ENCODE measurements at places on chromosomes 12 and 14. TPM values are rescaled to one million over a fixed set of nuclear protein-coding genes. Genes with fewer than 3 reads are reported as not detected.

GRCh38 chr14:36176524-36176923, at the start of gene PTCSC3:
TSS of gene PTCSC3 (minus strand) at chr14:36176722.
- DNase-seq, result no peak

DNA sequence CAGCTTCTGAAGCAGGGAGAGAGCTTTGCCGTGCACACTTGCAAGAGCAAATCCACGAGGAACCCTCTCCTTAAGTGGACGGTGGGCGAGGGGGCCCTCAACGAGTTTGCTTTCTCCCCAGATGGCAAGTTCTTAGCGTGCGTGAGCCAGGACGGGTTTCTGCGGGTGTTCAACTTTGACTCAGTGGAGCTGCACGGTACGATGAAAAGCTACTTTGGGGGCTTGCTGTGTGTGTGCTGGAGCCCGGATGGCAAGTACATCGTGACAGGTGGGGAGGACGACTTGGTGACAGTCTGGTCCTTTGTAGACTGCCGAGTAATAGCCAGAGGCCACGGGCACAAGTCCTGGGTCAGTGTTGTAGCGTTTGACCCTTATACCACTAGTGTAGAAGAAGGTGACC, 69.0 kb downstream of the WDR20 start:
- no peak for DNase-seq

DNA sequence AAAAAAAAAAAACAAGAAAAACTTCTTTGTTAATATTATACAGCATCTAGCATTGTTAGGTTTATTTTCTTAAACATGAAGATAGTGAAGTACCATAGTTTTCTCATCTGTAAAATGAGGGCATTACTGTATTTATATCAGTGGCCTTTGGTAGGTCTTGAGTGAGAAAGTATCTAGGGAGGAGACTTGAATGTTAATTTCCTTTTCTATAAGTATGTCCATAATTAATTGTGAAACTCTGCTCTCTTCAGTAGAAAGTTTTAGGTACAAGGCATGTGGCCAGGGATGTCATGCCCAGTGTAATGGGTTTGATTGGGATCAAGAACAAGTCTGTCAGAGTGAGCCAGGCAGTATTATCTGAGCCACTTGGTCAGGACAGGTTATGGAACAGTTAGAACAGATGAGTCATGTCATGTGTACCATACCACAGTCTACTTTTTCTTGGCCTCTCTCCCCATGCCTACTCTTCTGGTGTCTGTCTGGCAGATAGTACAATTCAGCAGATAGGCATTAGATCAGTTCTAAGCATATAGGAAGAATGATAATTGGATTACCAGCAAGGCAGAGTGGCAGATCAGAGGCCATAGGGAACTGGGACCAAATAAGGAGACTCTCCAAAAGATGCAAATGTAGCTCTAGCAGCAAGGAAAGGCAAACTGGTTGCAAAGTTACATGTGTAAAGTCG, 30.4 kb downstream of the FBXO34 start:
- DNase-seq, result no peak

DNA sequence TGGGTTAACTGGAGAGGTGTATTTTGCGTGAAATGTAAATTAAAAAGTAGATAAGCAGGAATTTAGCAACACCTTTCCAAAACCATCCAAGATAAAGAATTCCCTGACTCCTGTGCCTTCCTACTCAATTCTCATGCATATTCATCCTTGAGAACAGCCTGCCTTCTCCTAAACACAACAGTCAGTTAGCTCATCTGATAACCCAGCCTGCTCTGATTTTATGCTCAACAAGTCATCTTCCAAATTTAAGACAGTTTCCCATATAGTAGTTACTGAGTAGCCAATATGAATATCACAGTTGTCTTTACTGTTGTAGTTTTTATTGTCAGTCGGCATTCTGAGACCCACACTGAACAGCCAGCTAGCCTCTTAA, 27.1 kb downstream of the CPNE8 start:
- no peak for DNase-seq

DNA sequence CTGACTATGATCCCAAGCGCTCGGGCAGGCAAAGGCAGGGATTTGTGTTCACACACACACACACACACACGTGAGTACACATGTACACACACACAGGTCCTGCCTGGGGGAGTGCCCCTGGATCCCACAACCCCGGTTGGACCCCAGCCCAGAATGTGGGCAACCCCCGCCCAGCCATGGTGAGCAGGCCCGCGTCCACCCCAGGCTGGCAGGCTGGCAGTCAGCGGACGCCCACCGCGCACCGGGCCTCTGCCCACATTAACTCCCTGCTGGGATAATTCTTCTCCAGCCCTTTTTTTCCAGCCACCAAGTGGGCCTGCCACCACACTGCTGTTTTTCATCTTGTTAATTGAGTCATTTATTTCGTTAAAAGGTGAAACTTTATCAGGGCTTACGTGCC, 256.2 kb downstream of the BCL11B start:
- DNase-seq, result no peak

DNA sequence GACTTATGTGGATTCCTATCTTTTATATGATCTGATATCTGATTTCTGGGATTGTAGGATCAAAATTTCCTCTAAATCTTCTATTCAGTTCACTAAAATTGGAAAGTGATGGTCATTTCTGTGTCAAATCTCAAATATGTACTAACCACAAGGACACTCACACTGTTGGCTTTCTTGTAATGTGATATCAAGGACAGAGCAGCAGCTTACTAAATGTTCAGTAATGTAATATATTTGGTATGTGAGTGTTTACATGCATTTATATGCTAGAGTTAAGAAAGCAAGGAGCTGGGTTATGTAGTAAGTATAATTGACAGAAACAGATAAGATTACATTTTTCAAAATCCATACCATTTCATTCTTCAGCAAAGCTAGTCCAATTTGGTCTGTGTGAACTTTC, 16.5 kb downstream of the PUS7L start:
- DNase-seq, result no peak

DNA sequence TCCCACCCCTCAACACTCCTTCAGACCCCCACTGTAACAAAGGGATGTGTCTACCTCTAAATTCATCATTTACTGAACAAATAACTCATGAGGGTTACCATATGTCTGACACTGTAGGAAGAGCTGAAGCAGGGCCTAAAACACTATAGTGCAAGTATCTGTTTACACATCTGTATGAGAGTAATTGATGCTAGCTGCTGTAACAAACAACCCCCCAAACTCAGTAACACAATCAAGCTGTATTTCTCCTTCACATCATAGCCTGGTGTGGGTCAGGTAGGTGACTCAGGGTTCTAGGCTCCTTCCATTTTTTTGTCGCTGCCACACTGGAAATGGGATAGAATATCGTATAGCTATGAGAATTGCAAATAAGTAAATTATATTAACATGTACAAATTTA, 65.0 kb downstream of the KICS2 start:
- no peak for DNase-seq

DNA sequence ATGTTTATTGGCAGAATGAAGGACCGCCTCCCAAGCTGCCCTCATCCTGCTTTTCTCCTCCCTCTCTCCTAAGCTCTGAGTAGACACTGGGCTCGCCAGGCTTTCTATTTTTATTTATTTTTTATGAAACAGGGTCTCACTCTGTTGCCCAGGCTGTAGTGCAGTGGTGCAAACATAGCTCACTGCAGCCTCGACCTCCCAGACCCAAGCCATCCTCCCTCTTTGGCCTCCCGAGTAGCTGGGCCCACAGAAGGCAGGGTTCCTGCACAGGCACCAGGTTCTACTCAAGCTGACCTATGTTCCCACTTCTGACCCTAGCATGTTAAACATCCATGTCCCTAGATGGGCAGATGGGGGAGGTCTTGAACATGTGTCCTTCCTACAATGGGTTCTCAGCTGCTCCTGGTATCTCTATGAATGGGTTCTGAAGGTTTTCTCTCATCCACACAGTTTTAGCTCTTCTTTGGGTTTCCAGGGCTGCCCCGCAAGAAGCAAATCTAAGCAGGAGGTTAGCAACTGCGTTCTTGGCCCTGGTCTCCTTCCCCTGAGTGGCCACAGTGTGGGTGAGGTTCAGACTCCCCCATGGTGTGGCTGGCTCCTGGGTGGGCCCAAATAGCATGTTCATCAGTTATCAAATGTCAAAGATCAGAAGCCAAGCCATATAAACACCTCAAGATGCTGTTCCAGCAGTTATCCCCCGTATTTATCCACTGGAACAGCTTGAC, 167.3 kb downstream of the ZFP36L1 start:
- DNase-seq, result no peak

GRCh38 chr12:88238406-88238805, 96.3 kb downstream of the TMTC3 start:
- no peak for DNase-seq

DNA sequence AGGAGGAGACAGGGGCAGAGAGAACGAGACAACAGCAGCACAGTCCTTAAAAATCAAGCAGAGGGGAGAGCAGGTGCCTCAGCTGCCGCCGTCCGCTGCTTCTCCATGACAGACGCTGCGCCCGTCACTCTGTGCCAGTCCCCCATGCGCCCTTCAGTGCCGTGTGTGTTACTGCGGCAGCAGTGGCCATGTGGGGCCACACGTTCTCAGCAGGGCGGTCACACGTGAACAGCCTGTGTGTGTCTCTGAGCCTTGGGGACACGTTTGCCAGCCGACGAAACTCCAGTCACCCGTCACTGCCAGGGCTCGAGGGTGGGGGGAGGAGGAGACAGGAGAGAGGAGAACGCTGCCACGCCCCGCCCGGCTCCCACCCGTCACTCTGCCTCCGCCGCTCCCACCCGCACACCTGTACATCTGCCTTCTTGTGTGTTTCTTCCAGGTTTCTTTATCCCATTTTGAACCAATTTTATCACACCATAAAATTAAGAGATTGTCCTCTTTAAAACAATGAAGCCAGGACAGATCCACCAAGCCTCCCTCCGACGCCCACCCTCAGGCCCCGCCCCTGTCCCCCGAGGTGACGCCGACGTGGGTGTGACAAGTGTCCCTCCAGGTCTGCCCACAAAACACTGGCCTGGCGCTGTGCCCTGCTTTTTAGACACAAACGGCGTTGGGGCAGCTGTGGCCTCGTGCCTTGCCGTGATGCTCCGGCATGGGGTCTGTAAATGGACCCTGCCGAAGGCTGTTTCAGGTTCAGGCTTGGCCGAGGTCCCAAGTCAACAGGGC, 58.2 kb downstream of the GALNT9 start:
- DNase-seq, result no peak

GRCh38 chr12:64232196-64232595, 10.1 kb upstream of the KICS2 start:
- DNase-seq, result no peak

DNA sequence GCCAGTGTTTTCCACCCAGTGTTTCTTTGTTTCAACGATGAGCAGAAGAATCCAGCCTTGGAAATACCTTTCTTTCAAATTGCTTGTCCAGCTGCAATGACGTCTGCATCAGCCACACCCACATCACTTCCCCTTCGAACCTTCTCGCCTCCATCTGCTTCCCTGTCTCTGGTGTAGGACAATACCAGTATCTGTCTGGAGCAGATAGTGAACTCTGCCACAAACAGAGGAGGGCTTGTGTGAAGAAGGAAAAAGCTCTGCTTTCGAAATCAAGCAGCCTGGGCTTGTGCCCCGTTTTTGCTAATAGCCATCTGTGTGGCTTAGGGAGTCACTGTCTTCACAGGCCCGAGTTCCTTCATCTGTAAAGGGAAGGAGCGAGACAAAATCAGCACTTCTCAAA, 415.4 kb downstream of the ZFP36L1 start:
- no peak for DNase-seq

DNA sequence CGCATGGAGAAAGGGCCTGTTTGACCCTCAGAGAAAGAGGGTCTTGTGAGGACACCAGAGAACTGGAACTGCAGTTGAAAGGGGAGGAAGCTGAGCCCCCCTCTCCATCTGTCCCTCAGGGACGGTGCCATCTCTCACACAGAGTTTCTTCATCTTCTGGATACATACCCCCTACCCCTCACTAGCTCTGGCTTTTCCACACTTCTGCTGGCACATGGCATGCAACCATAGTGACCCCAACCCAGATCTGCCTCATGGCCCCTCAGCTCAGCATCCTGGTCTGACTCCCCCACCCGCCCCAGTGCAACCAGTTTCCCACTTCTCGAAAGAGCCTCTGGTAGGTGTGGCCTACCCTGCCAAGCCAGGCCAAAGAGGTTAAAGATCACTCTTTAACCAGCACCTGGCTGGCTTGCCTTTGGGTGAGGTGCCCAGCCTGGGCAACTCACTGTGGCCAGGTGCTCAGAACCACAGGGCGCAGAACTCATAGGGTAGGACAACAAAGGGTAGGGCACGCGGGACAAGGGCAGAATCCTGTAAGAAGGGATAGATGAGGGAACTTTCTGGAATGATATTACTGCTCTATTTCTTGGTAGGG, 25.8 kb downstream of the GALNT16 start:
- DNase-seq, result no peak

GRCh38 chr12:13784504-13784903, 196.9 kb downstream of the GRIN2B start:
- no peak for DNase-seq

- DNase-seq, result no peak
These were observed 629 bp downstream of the LETMD1 start for GRCh38 chr12:51048661-51049251.

GRCh38 chr12:67633708-67634107, 14.8 kb upstream of the DYRK2 start:
- peak; percentile 20 for DNase-seq

DNA sequence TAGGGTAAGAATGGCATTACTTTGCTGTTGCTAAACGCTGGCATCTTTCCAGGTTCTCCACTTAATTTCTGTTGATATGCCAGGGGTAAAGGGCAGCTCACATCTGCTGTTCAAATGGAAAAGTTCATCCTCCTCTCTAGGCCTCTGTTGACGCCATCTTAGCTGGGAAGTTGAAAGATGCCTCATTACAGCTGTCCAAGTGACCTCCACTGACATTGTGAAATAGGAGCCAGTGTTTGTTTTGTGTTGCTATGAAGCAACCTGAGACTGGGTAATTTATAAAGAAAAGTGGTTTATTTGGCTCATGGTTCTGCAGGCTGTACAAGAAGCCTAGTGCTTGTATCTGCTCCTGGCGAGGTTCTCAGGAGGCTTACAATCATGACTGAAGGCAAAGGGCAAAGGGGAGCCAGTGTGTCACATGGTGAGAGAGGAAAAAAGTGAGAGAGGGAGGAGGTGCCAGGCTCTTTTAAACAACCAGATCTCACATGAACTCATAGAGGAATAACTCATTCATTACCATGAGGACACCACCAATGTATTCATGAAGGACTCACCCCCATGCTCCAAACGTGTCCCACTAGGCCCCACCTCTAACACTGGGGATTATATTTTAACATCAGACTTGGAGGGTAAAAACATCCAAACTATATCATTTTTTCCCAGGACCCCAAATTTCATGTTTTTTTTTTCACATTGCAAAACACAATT, 3.2 kb upstream of the ADAM21 start:
- DNase-seq, result no peak

GRCh38 chr12:5512601-5512970, 80.7 kb downstream of the NTF3 start:
- no peak for DNase-seq

GRCh38 chr12:92034083-92034482, 111.6 kb downstream of the BTG1 start:
- no peak for DNase-seq

- no peak for DNase-seq
These were observed 17.4 kb downstream of the TIMELESS start for GRCh38 chr12:56431850-56432249.

- no peak for DNase-seq
These were observed 31.9 kb downstream of the FBXO34 start for GRCh38 chr14:55303125-55303499.

VTI1B gene
- total RNA-seq, result 124 TPM

PLA2G1B gene
- total RNA-seq, result not detected

EEF1AKMT3 gene
- total RNA-seq, result 4.2 TPM
